Memory B cell (primary cell): ENCODE measurements at places on chromosomes 7 and 10.

- DNase-seq: no peak
Measured at GRCh38 chr7:24842029-24842428, 84.8 kb upstream of the GSDME start.

GRCh38 chr7:157005456-157006204 is 4.8 kb downstream of the MNX1 start:
- no peak for DNase-seq

DNA sequence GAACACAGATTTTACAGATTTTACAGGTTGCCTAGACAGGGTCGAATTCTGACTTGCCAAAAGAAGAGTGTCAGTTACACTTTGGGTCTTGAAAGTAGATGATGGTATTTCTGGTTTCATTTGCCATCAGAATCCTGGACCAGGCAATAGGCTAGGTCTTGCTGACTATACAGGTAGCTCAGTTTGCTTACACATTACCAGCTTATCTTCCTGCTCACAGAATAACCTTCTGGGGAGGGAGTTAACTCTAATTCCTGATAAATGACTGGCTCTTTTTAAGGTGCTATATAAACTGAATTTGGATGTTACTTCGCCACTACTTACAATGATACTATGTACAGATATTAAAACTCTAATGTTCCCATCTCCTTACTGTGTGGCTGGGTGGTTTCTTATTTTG is 39.8 kb downstream of the GBF1 start:
- no peak for DNase-seq

DNA sequence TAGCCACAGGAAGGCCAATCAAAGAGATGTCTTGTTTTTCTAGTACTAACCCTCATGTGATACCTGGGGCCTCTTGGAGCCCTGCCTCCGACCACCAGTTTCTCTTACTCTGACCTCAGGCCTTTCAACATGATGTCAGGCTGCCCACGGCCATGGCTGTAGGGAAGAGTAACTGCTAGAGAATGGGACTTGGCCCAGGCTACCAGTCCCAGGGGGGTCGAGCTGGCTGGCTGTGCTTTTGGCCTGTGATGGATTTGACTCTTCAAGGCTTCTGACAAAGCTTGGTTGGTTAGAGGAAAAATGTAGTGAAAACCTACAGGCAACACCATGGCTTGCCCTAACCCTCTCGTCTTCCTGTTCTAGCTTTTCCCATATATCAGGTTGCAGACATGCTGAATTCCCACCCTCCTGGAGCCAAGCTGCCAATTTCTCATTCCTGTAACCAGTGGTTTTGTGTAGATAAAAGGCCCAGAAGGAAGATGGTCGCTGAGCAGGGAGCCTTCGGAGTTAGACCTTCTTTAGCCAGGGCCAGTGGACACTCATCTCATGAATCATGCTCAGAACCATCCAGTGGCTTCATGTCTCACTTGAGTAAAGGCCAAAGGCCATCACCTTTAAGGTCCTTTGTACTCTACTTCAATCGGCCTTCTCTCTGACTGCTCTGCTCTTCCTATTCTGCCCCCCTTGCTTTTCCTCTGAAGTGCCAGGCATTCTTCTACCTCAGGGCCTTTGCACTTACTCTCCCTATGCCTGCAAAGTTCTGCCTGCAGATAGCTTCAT is 19.7 kb downstream of the SUFU start:
- no peak for DNase-seq

DNA sequence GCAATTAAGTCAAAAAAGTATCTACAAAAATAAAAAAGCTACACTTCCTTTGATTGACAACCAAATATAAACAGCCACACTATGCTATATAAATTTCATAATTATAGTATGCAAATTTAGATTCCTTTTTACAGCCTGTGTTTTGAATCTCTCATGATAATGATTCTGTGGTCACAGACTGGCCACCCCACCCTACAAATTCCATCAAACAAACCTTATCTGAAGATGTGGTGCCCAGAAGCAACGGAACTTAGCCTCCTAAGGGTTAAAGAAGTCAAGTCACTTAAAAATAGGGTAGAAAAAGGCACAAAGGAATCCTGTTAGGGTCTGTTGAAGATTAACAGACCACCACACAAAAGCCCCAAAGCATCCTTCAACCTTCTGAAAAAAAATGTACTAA is 351.8 kb downstream of the INHBA start:
- no peak for DNase-seq
